Occipital lobe (tissue), 3 donors: ENCODE measurements at places on chromosomes 1 and 21. TPM values are rescaled to one million over a fixed set of nuclear protein-coding genes. Genes with fewer than 3 reads are reported as not detected.

Gene HUNK
- 9.4 TPM for total RNA-seq

Gene BARHL2
- total RNA-seq: not detected

Gene PTBP2
- 420 TPM for total RNA-seq

Gene KCNA3
- 34.3 TPM for total RNA-seq
